ENCODE measurements at places on chromosomes 5 and 9. TPM values are rescaled to one million over a fixed set of nuclear protein-coding genes. Genes with fewer than 3 reads are reported as not detected.

DNA sequence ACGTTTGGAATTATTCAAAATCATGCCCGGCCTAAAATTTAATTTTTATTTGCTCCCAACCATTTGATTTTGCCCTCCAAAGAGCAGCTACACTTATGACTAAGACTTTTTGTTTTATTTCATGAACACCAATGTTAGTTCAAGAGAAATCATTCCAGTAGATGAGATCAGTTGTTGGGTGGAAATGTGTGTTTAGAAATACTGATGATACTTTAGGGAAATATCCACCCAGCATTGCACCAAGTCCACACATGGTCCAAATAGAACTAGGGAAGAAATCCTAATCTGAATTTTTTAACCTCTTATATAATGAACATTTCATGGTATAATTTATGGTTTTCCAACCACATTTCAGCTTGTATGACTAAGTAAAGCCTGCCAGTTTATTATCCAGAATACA lies 28.3 kb upstream of the GOLPH3 start:
- DNase-seq, result no peak
- peaks cover 41% of the 10 kb centered on the region for H3K4me1 ChIP-seq

Gene FOXD4L4
- 0.53 TPM for total RNA-seq

Gene WDR31
- 12.9 TPM for total RNA-seq

DNA sequence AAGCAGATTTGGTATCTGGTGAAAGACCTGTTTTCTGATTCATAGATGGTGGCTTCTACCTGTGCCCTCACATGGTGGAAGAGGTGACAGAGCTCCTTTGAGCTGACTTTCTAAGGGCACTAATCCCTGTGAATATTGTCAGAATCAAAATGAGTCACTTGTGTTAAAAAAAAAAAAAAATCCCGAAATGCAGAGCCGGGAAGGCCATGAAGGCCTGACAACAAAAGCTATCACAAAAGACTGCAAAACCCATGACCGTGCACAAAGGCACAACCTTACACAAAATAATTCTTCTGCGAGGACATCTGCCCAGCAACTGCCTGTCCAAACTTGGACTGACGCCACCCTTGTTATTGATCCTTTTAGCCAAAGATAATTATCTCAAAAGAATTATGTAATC lies 19.6 kb upstream of the UBTD2 start:
- no peaks in the 10 kb centered on the region for H3K36me3 ChIP-seq
- peak; percentile 86 for DNase-seq
- H3K27ac ChIP-seq, result peak overlapping the region; percentile 77
- peaks cover 24% of the 10 kb centered on the region for H3K4me1 ChIP-seq

- no peak overlapping the region for H3K4me3 ChIP-seq
- no peak overlapping the region for H3K27ac ChIP-seq
- no peaks in the 10 kb centered on the region for H3K36me3 ChIP-seq
These were observed 106.3 kb downstream of the DRD1 start for GRCh38 chr5:175337680-175338079.

- peaks cover 18% of the 10 kb centered on the region for H3K27me3 ChIP-seq
- H3K27ac ChIP-seq, result no peak overlapping the region
- H3K4me3 ChIP-seq, result no peak overlapping the region
- peaks cover 59% of the 10 kb centered on the region for H3K4me1 ChIP-seq
These were observed 28.8 kb upstream of the FAT2 start for GRCh38 chr5:151619812-151620460.

DNA sequence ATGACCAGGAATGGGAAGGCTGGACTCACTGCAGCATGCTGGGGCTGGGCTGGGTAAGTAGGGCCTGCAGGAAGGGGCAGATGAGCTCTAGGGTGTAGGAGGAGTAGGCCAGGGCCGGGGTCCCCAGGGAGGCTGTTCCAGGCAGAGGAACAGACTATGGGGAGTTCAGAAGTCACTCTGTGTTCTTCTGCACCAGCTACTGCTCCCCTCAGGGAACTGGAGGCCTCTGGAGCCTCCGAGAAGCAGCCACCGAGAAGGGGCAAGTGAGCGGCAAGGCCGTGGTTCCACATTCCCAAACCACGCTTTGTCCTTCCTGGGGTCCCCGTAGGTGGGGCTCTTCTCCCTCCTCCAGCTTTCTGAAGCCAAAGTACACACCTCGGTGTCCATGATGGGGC lies 8.4 kb upstream of the SLC2A6 start:
- H3K27ac ChIP-seq, result no peak overlapping the region
- no peak for DNase-seq
- H3K4me1 ChIP-seq, result peaks cover 26% of the 10 kb centered on the region
- no peaks in the 10 kb centered on the region for H3K36me3 ChIP-seq
- peaks cover 27% of the 10 kb centered on the region for H3K27me3 ChIP-seq

Gene PITX1
- total RNA-seq, result 27.8 TPM

GRCh38 chr5:132003170-132003744 lies 8.2 kb downstream of the ACSL6 start:
- H3K27me3 ChIP-seq, result no peaks in the 10 kb centered on the region
- H3K27ac ChIP-seq, result no peak overlapping the region
- H3K4me3 ChIP-seq, result no peak overlapping the region
- peaks cover 10% of the 10 kb centered on the region for H3K4me1 ChIP-seq
- H3K36me3 ChIP-seq, result no peaks in the 10 kb centered on the region

Gene PCDHB7
- not detected for total RNA-seq

GRCh38 chr5:141611289-141611688 lies 7.5 kb downstream of the DIAPH1 start:
- no peaks in the 10 kb centered on the region for H3K27me3 ChIP-seq
- no peak for DNase-seq
- H3K36me3 ChIP-seq, result peaks cover 14% of the 10 kb centered on the region
- no peak overlapping the region for H3K27ac ChIP-seq

Gene FOXD4L6
- total RNA-seq, result 0.20 TPM

Gene C1QTNF2
- total RNA-seq, result 0.20 TPM

Gene SLU7
- 53.6 TPM for total RNA-seq

GRCh38 chr9:87137718-87138117 lies 190.4 kb upstream of the GAS1 start:
- no peaks in the 10 kb centered on the region for H3K36me3 ChIP-seq
- H3K27ac ChIP-seq, result no peak overlapping the region
- no peak for DNase-seq
- H3K27me3 ChIP-seq, result no peaks in the 10 kb centered on the region
- no peak overlapping the region for H3K4me3 ChIP-seq

Gene CAVIN4
- 0.83 TPM for total RNA-seq

DNA sequence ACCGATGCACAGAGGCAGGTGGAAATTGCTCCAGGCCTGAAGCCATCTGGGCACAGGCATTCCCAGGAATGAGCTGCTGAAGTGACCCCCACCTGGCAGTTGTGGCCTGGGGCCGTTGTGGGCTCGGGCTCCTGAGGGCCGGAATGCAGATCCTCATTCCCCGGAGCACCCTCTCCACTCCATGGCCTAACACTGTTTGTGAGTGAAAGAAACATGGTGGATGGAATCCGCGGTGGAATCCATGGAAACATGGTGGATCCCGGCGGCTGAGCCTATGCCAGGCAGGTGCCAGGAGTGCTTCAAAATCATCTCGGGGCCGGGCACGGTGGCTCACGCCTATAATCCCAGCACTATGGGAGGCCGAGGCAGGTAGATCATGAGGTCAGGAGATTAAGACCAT lies 3.6 kb upstream of the SARDH start:
- no peaks in the 10 kb centered on the region for H3K36me3 ChIP-seq
- H3K4me1 ChIP-seq, result no peaks in the 10 kb centered on the region
- H3K27me3 ChIP-seq, result peaks cover 30% of the 10 kb centered on the region
- H3K4me3 ChIP-seq, result no peak overlapping the region
- no peak overlapping the region for H3K27ac ChIP-seq
- DNase-seq, result no peak

- H3K27ac ChIP-seq, result no peak overlapping the region
- DNase-seq, result no peak
- H3K4me1 ChIP-seq, result no peaks in the 10 kb centered on the region
- H3K4me3 ChIP-seq, result no peak overlapping the region
- no peaks in the 10 kb centered on the region for H3K27me3 ChIP-seq
- H3K36me3 ChIP-seq, result no peaks in the 10 kb centered on the region
These were observed 242.7 kb downstream of the DEPDC1B start for GRCh38 chr5:60457233-60457632.

DNA sequence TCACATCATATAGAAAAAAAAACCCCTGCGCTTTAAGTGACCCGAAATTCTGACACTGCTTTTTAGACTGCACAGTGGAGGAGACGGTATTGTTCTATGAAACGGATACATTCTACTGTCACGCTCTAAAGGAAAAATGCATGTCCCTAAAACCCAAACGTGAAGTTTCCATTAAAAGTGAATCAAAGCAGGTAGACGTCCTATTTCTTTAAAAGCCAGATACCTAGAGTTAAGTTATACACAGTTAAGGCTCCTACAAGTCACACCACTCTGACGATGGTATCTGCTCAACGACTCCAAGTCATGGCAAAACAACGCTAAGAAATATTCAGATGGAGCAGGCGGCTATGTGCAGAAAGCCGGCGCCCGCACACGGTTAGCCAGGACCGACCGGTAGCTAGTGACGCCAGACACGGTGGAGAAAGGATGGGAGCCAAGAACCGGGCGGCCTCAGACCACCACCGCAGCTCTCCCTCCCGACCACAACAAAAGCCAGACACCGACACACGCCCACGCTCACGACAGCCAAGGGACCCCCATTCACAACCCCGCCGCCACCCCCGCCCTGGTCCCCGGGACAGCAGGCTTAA lies 734 bp downstream of the SKP1 start:
- peak overlapping the region; percentile 93 for H3K4me3 ChIP-seq
- peak overlapping the region; percentile 93 for H3K27ac ChIP-seq
- DNase-seq, result peak; percentile 7
- no peaks in the 10 kb centered on the region for H3K27me3 ChIP-seq
- H3K36me3 ChIP-seq, result peaks cover 16% of the 10 kb centered on the region
- peaks cover 23% of the 10 kb centered on the region for H3K4me1 ChIP-seq

Gene LCN15
- not detected for total RNA-seq

Gene MGAT4B
- 413 TPM for total RNA-seq

- no peak for DNase-seq
- H3K27me3 ChIP-seq, result peaks cover 10% of the 10 kb centered on the region
- no peak overlapping the region for H3K4me3 ChIP-seq
- H3K27ac ChIP-seq, result no peak overlapping the region
- no peaks in the 10 kb centered on the region for H3K36me3 ChIP-seq
- H3K4me1 ChIP-seq, result no peaks in the 10 kb centered on the region
These were observed 2.7 kb downstream of the PCDHGC3 start for GRCh38 chr5:141478321-141478945.

Gene CDC20B
- total RNA-seq, result not detected

DNA sequence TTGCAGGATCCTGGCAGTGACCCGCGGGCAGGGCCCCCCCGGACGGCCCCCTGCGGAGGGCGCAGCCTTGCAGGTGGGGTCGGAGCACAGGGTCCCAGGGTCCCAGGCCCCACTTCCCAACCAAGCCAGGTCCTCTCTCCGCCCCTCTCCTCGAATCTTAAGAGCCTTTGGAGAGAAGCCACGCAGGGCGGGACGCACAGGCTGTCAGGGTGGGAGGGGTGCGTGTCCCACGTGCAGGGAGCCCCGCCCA lies 18.4 kb upstream of the EGFL7 start:
- no peak for DNase-seq
- H3K4me3 ChIP-seq, result peak overlapping the region; percentile 44
- H3K36me3 ChIP-seq, result no peaks in the 10 kb centered on the region
- no peaks in the 10 kb centered on the region for H3K27me3 ChIP-seq

DNA sequence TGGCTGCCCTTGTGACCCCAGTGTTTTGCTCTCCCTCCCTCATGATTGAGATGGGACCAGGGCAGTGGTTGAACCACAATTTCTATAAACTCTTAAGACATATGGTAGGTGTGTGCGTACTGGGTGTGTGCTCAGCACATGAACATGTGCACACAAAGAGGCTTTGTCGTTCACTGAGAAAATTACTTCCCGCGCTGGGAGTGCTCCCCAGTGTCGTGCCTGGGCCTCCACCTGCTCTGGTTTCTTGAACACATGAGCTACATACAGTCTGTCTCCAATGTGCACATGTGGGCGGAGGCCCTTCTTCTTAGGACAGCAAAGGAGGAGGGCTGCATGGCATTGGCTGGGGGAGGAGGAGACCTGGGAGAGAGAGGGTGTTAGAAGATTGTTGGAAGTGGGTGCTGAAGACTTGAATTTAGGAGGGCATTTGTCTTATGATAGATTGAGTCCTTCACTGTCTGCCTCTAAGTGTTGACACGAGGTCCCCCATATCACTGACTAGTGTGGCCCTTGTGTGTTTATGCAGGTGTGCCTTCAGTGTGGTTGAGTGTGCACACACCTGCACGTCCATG lies 170.0 kb downstream of the CACNA1B start:
- H3K4me1 ChIP-seq, result no peaks in the 10 kb centered on the region
- no peaks in the 10 kb centered on the region for H3K36me3 ChIP-seq
- no peak overlapping the region for H3K4me3 ChIP-seq

Gene TRPM3
- 0.26 TPM for total RNA-seq

Gene FOXI1
- total RNA-seq, result not detected

DNA sequence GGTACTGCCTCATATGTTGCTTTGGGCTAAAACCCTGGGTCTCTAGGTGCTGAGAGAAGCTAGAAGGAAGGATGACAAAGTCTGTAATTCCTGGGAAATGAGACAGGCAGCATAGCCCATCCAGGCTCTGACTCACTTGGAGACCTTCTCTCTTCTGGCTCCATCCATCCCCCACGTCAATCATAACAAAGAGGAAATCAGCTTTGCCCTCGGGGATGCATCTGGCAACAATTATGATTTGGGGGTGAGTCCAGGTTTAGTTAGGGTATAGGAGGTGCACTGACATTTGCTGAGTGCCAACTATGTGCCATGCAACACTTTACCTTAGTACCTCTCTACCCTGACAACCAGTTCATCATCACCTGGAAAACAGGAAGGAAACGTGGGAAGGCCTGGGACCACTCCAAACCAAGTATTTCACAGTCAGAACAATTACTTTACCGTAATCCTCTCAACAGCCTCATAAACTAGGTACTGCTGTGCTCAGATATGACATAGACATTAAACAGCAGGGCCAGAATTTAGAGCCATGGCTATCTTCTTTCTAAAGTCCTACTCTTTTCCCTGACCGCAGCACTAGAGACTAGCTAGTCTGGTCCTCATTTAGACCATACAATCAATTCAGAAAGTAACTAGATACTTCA lies 39.1 kb upstream of the GZMA start:
- no peaks in the 10 kb centered on the region for H3K4me1 ChIP-seq
- H3K27me3 ChIP-seq, result 0 out of 2 replicates have a peak, but pooled peaks cover 10% of the 10 kb centered on the region
- H3K4me3 ChIP-seq, result no peak overlapping the region
- H3K36me3 ChIP-seq, result no peaks in the 10 kb centered on the region
- H3K27ac ChIP-seq, result no peak overlapping the region

DNA sequence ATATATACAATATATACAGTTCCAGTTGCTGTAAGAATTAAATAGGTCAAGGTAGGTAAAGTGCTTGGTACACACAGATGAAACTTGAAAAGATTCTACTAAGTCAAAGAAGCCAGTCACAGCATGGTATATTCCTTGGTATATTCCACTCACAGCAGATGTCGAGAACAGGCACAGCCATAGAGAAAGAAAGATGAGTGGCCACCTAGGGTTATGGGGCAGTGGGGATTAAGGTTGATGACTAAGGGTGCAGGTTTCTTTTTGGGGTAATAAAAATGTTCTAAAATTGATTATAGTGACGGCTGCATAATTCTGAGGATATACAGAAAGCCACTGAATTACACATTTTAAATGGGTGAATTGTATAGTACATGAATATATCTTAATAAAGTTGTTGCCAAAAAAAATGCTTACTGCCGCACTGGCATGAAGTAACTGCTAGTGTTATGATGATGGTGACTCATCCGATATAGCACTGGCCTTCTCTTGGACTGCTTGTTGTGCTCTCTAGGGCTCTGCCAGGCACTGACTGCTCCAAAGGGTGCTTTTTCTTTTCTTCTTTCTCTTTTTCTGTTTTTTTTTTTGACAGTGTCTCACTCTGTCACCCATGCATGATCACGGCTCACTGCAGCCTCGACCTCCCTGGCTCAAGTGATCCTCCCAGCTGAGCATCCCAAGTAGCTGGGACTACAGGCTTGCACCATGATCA lies 23.5 kb downstream of the TBC1D2 start:
- peak; percentile 59 for DNase-seq
- H3K4me3 ChIP-seq, result no peak overlapping the region
- peaks cover 60% of the 10 kb centered on the region for H3K4me1 ChIP-seq
- peak overlapping the region; percentile 65 for H3K27ac ChIP-seq
- H3K27me3 ChIP-seq, result no peaks in the 10 kb centered on the region
